ENCODE measurements at places on chromosomes 7 and 10.

- DNase-seq = no peak
Measured at GRCh38 chr10:130570074-130570473, 433.9 kb downstream of the GLRX3 start.

GRCh38 chr7:116999311-116999710 is 46.0 kb downstream of the ST7 start:
- no peak for DNase-seq

- no peak for DNase-seq
Measured at GRCh38 chr7:79401254-79401653, 52.2 kb downstream of the MAGI2 start.

GRCh38 chr7:18177815-18178660 is 150.4 kb upstream of the PRPS1L1 start:
- no peak for DNase-seq

- no peak for DNase-seq
Measured at GRCh38 chr7:24840563-24840962, 83.3 kb upstream of the GSDME start.

GRCh38 chr7:144857463-144857862 is 21.6 kb upstream of the TPK1 start:
- no peak for DNase-seq

- DNase-seq = no peak
Measured at GRCh38 chr10:88623835-88624234, 37.3 kb downstream of the LIPJ start.

- no peak for DNase-seq
Measured at GRCh38 chr7:109284943-109285342, 715.3 kb downstream of the DNAJB9 start.

Data from activated CD8-positive, alpha-beta memory T cell treated with anti-CD3 and anti-CD28 coated beads for 4 hours (primary cell).